ENCODE measurements at places on chromosomes 1 and 21. TPM values are rescaled to one million over a fixed set of nuclear protein-coding genes. Genes with fewer than 3 reads are reported as not detected.
A peak's percentile ranks its signal among the peaks of the same experiment; 100 is the strongest.

- H3K36me3 ChIP-seq: peaks cover 2% of the 10 kb centered on the region
- peak; percentile 22 for DNase-seq
- H3K4me1 ChIP-seq: peaks cover 2% of the 10 kb centered on the region
- H3K4me3 ChIP-seq: no peak overlapping the region
These were observed 214.1 kb upstream of the L1TD1 start for GRCh38 chr1:61980561-61980960.

- peaks cover 41% of the 10 kb centered on the region for H3K36me3 ChIP-seq
- H3K27ac ChIP-seq: no peak overlapping the region
- H3K4me1 ChIP-seq: no peaks in the 10 kb centered on the region
- DNase-seq: no peak
- H3K27me3 ChIP-seq: no peaks in the 10 kb centered on the region
These were observed 145.5 kb downstream of the USP25 start for GRCh38 chr21:15875286-15875685.

- no peak overlapping the region for H3K27ac ChIP-seq
- no peaks in the 10 kb centered on the region for H3K36me3 ChIP-seq
- DNase-seq: no peak
- H3K4me1 ChIP-seq: no peaks in the 10 kb centered on the region
These were observed 61.4 kb downstream of the DAB1 start for GRCh38 chr1:57362480-57362879.

DNA sequence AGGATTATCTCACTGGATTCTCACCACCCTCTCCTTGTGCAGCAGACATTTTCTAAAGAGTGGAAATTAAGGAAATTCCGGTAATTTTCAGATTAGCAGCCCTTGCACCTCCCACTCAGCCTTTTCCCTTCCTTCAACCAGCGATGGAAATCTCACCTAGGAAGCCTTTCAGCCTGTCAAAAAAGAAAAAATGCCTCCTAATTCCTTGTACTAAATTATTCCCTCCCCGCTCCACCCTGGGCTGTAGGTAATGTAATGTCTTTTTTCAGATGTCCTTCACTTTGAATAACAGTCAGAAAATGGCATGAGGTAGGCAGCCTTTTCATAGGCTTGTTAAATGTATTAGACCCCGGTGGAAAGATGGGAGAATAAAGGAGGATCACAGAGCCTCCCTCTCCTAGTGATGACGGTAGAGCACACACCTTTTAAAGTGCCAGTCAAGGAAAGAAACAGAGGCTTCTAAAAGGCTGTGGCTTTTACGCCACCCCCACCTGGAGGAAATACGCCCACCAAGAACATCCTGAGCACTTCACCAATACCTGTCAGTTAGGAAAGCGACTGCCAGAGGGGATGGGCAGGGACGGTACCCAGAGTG is 62.8 kb upstream of the NEK2 start:
- H3K27ac ChIP-seq: no peak overlapping the region
- H3K4me1 ChIP-seq: peaks cover 29% of the 10 kb centered on the region
- H3K4me3 ChIP-seq: no peak overlapping the region
- H3K36me3 ChIP-seq: no peaks in the 10 kb centered on the region

- DNase-seq: no peak
- H3K27ac ChIP-seq: no peak overlapping the region
- H3K36me3 ChIP-seq: no peaks in the 10 kb centered on the region
These were observed 299 bp upstream of the PROX1 start for GRCh38 chr1:213987422-213987926.

DNA sequence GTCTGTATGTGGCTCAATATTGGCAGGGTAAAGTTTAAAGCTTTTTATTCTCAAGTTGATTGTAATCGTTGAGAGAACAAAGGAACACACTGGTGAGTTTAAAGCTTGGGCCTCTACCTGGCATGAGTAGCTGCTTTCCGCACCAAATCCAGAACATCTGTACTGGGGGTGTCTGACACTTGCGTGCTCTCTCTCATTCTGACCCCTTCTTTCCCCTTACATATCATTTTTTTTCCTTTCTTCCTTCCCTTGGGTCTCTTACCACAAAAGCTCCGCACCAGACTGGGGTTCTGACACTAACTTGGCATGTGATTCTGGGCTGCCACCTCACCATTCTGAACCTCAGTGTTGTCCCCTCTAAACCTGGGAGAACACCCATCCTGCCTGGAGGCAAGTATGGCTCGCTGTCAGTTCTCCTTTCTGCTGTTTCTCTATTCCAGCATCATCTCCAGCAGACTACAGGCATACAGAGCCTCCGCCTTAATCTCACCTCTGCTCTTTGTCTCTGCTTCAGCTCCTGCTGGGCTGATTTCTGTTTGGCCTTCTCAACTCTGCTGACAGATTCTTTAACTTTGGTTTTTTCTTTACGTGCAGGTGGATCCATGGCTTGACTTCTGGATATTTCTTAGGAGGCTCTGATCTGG is 859 bp upstream of the ERMAP start:
- no peaks in the 10 kb centered on the region for H3K27me3 ChIP-seq
- peaks cover 4% of the 10 kb centered on the region for H3K36me3 ChIP-seq
- H3K4me3 ChIP-seq: peak overlapping the region; percentile 76

- no peak for DNase-seq
- H3K27ac ChIP-seq: no peak overlapping the region
- H3K4me3 ChIP-seq: no peak overlapping the region
- peaks cover 8% of the 10 kb centered on the region for H3K27me3 ChIP-seq
- no peaks in the 10 kb centered on the region for H3K36me3 ChIP-seq
- H3K4me1 ChIP-seq: no peaks in the 10 kb centered on the region
These were observed 257.0 kb upstream of the TMEM51 start for GRCh38 chr1:14896381-14897079.

- H3K36me3 ChIP-seq: peaks cover 2% of the 10 kb centered on the region
- H3K27me3 ChIP-seq: no peaks in the 10 kb centered on the region
- no peak overlapping the region for H3K4me3 ChIP-seq
- peak overlapping the region; percentile 37 for H3K27ac ChIP-seq
- peak; percentile 20 for DNase-seq
These were observed 71.5 kb upstream of the DISP3 start for GRCh38 chr1:11407301-11407994.

DNA sequence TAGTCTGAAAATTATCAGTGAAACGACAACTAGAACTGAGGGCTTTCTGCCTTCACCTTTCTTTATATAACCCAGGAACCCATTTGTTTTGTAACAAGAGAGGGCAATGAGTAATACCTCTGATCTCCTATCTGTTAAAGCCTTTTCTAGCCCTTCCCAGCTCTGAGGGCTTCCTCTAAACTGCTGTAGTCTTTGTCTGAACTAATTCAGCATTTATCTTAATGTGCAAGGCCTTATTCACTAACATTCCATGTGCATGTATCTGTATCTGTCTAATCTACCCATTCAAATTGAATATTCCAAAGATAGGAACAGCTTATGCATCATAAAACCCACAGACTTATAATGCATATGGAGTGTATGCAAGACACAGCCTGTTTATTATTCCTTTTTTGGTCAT is 167.1 kb downstream of the LYPLAL1 start:
- no peaks in the 10 kb centered on the region for H3K4me1 ChIP-seq
- H3K27ac ChIP-seq: no peak overlapping the region
- no peak for DNase-seq
- no peaks in the 10 kb centered on the region for H3K36me3 ChIP-seq
- no peaks in the 10 kb centered on the region for H3K27me3 ChIP-seq

DNA sequence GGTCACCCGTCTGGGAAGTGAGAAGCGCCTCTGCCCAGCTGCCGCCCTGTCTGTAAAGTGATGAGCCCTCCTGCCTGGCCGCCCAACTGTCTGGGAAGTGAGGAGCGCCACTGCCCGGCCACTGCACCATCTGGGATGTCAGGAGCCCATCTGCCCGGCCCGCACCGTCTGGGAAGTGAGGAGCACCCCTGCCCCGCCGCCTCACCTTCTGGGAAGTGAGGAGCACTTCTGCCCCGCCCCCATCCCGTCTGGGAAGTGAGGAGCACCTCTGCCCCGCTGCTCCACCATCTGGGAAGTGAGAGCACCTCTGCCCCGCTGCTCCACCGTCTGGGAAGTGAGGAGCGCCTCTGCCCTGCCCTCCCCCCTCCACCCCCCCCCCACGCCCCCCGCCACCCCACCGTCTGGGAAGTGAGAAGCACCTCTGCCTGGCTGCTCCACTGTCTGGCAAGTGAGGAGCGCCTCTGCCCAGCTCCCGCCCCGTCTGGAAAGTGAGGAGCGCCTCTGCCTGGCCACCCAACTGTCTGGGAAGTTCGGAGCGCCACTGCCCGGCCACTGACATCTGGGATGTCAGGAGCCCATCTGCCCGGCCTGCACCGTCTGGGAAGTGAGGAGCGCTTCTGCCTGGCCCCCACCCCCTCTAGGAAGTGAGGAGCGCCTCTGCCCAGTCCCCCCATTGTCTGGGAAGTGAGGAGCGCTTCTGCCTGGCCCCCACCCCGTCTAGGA is 4.5 kb upstream of the ZZZ3 start:
- H3K27me3 ChIP-seq: no peaks in the 10 kb centered on the region
- peaks cover 5% of the 10 kb centered on the region for H3K4me1 ChIP-seq
- H3K4me3 ChIP-seq: no peak overlapping the region
- H3K27ac ChIP-seq: no peak overlapping the region

GRCh38 chr1:94721240-94721639 is 98.9 kb upstream of the SLC44A3 start:
- H3K4me3 ChIP-seq: no peak overlapping the region
- H3K4me1 ChIP-seq: no peaks in the 10 kb centered on the region
- H3K36me3 ChIP-seq: no peaks in the 10 kb centered on the region
- H3K27ac ChIP-seq: no peak overlapping the region
- no peak for DNase-seq

DNA sequence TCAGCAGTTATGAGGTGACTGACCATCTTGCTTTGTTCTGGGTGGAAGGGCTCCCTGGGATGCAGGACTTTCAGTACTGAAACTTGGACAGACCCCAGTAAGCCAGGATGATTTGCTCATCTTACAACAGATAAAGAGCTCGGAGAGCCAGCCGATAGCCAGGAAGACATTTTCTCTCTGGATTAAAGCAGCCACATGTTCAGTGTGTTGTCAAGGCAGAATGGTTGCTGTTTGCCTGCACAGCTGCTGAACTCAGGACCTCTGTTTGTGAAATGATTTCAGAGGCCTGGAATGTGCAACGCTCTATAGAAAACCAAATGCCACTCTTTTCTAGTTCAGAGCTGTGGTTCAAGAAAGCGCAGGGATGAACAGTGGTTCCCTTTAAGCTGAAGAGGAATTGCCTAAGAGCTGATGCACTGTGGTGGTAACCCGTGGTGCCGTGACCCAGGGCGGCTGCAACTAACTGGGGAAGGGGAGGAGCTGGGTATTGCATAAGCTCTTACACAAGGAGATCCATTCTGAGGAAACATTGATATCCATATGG is 40.7 kb downstream of the CASQ2 start:
- no peak overlapping the region for H3K27ac ChIP-seq
- no peak for DNase-seq
- no peaks in the 10 kb centered on the region for H3K36me3 ChIP-seq
- no peaks in the 10 kb centered on the region for H3K27me3 ChIP-seq
- no peak overlapping the region for H3K4me3 ChIP-seq

DNA sequence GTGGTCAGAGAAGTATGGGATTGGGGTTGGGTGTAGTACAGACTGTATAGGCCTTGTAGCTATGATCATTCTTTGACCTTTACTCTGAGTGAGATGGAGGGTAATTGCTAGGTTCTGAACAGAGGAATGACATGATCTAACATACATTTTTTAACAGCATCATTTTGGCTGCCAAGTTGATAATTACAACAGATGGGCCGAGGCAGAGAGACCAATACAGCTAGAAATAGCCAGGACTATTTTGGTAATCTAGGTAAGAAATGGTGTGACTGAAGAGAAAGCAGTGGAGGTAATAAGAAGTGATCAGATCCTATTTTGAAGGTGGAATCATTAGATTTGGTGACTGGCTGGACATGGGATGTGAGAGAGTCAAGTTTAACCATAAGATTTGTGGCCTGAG is 43.5 kb downstream of the RPAP2 start:
- no peak overlapping the region for H3K27ac ChIP-seq
- no peak for DNase-seq
- no peaks in the 10 kb centered on the region for H3K27me3 ChIP-seq
- H3K4me1 ChIP-seq: no peaks in the 10 kb centered on the region
- H3K36me3 ChIP-seq: peaks cover 30% of the 10 kb centered on the region

DNA sequence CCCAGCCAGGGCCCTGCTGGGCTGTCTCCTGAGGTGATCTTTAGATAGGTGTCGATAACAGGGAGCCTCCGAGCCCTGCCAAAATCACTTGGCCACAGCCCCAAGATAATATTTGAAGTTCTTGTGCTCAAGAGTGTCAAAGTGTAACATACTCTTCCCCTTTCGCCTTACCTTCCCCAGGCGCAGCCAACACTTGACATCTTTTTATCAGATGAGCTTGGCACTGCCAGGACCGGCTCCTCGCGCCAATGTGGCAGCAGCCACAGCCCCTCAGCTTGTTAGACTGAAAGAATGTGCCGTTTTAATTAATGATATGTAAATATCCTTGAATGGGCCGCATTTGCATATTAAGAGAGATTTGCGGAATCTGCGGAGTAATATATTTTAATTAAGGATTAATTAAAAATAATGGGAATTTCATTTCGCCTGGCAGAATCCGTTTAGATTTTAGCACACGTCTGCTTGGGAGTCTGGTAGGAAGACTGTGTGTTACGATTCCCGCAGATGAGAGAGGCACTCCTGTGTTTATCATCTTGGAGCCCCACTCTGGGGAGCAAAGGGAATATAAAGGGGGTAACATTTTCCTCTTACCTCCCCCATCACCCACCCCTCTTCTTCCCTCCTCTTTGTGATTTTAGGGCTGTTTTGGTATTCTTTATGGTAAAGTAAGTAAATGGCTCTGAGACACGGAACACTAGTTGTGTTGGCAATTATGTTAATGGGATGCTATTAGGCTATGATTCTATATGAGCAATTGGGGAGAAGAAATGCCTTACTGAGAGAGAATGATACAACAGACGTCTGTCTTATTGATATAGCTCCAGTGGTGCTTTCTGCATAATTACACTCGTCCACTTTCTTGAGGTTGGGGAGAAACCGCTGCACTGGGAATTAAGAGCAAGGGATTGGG is 109.8 kb downstream of the PBX1 start:
- no peaks in the 10 kb centered on the region for H3K27me3 ChIP-seq
- H3K36me3 ChIP-seq: no peaks in the 10 kb centered on the region
- DNase-seq: no peak
- H3K27ac ChIP-seq: no peak overlapping the region

The KRTAP19-1 gene
- total RNA-seq: not detected

The PBX1 gene
- 0.27 TPM for total RNA-seq

The MAP1LC3C gene
- total RNA-seq: not detected

The HHIPL2 gene
- 0.30 TPM for total RNA-seq

Measured in activated naive CD4-positive, alpha-beta T cell treated with anti-CD3 and anti-CD28 coated beads for 36 hours (primary cell).